ENCODE measurements at places on chromosomes 5 and 9.

GRCh38 chr5:161403996-161404395, 142.5 kb downstream of the GABRB2 start:
- no peak for DNase-seq

- no peak for DNase-seq
These were observed 2.9 kb upstream of the DPM2 start for GRCh38 chr9:127940593-127940992.

DNA sequence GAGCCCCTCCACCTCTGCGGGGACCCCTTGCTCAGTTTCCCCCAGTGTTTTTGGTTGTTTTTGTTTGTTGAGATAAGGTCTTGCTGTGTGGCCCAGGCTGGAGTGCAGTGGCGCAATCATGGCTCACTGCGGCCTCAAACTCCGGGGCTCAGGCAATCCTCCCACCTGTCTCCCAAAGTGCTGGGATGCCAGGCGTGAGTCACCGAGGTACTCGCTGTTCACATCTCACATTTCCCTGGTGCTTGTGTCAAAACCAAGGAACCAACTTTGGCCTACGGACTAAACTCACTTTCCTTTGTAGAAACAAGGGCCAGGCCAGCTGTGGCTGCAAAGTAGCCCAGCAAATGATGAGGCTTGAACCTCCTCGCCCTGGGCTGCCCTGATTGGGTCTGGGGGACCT, 9.7 kb upstream of the AJM1 start:
- no peak for DNase-seq

- no peak for DNase-seq
These were observed 61.6 kb downstream of the ICE1 start for GRCh38 chr5:5483880-5484598.

DNA sequence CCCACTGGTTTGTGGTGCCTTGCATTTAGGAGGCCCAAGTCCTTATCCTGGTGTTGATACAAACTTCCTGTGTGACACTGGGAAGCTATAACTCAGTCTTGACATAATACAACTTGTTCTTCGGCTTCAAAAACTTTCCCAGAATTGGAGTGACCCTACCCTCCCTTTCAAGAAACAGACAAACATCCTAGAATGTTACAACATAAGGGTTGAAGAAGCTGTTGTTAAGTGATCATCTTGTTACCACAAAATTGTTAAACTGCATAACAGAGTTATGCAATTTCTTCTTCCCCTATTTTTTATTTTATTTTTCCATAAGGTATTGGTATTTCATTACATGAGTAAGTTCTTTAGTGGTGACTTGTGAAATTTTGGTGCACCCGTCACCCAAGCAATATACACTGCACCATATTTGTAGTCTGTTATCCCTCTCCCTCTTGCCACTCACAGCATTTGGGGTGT, 21.3 kb downstream of the TLR4 start:
- no peak for DNase-seq

GRCh38 chr9:75965231-75965630, 74.8 kb downstream of the PCSK5 start:
- no peak for DNase-seq

- no peak for DNase-seq
These were observed 764 bp downstream of the PCDHA11 start for GRCh38 chr5:140869555-140869886.

Measured in fibroblast of skin of left biceps (primary cell).